Stimulated activated CD8-positive, alpha-beta memory T cell treated with anti-CD3 and anti-CD28 coated beads, Interleukin-12 subunit alpha, Interleukin-12 subunit beta, amount 100 ng/mL, for 4 hours (primary cell): ENCODE measurements at places on chromosomes 4 and X.

DNA sequence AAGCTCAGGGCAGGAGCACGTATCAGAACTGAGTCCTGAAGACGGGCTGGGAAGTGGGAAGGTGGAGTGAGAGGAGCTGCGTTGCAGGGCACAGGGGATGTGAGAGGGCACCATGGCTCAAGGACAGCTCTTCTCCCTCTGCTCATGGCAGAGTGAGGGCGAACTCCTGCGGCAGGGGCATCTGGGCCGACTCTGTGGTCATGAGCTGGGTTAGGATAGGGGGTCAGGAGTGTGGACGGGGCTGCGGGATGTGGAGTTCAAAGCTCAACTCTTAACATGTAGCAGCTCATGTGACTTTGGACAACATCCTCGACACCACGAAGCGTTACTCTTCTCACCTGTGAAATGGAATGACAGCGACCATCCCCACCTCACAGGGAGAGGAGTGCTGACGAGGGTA is 19.4 kb upstream of the SORCS2 start:
- no peak for DNase-seq

- no peak for DNase-seq
Observed at GRCh38 chr4:149973181-149973580, 105.1 kb upstream of the DCLK2 start.

DNA sequence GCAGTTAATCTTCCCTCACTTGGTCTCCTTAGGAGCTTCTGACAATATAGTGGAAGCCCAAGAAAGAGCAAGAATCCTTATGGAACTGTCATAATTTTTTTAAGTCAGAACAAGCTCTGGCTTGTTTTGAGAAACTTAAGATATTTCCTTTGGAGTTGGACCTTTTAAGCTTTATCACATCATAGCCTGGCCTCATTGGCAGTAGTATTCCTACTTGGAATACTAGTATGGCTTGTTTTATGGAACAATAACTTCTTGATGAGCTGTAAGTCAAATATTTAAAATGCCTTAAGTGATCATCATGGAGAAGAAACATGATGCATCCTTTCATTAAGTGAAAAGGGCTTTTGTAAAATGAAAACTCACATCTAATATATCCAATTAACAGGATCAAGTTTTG is 78.0 kb upstream of the NRK start:
- no peak for DNase-seq

GRCh38 chr4:155478336-155478835 is 101.6 kb upstream of the MAP9 start:
- DNase-seq, result no peak

DNA sequence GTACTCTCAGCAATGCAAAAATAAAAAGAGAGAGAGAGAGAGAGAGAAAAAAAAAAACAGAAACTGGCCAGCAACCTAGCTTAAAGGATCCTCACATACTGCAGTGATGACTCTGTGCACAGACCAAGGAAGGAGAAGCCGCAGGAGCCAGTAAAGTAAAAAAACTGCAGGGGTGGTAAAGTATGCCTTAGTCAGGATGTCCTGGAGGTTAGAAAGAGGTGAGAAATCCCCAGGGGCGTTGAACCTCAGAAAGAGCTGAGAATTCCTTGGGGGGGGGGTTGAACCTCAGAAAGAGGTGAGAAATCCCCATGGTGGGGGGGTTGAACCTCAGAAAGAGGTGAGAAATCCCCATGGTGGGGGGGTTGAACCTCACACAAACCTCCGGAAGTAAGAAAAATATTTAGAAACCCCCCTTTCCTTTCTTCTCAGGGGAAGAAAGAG is 48.0 kb downstream of the MAGEA9 start:
- no peak for DNase-seq

- DNase-seq, result no peak
Observed at GRCh38 chr4:94758700-94759399, 1.1 kb downstream of the BMPR1B start.

- DNase-seq, result no peak
Observed at GRCh38 chr4:36029951-36030350, 214.4 kb downstream of the ARAP2 start.

DNA sequence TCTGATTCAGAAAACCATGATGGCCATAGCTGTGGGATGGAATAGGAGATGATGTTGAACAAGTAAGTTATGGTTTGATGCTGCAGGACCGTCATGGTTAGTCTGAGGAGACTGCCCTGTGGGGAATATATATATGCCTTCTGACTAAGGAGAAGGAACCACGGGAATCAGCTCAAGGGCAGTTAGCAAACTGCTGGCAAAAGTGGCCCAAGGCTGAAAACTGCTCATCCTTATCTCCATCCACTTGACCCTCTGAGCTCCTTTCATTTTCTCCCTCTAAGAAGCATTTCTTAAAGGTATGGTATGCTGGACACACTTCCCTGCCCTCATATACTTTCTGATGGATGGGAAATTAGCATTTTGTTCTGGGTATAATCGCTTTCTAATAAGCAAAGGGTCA is 161.9 kb downstream of the ENOX2 start:
- no peak for DNase-seq

GRCh38 chr4:41213625-41214135 is 662 bp downstream of the APBB2 start:
- DNase-seq, result no peak

- DNase-seq, result no peak
Observed at GRCh38 chr4:147524601-147525000, 43.7 kb downstream of the EDNRA start.

DNA sequence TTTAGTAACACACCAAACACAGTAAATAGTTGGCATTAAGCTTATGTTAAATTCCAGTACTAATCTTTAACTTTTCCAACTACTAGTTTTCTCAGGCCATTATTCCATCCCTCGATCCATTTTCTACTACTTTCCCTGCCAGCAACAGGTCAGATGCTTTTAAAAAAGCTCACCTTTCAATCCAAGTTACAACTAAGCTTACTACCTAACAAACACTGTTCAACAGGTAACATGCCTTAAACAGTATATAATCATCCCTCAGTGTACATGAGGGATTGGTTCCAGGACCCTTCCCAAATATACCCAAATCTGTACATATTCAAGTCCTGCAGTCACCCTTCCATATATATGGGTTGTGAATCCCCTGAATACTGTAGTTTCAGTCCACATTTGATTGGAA is 5.5 kb downstream of the CCNA2 start:
- no peak for DNase-seq

- DNase-seq, result no peak
Observed at GRCh38 chr4:1819284-1819683, 26.2 kb downstream of the FGFR3 start.
